ENCODE measurements at places on chromosomes 2 and 18.

DNA sequence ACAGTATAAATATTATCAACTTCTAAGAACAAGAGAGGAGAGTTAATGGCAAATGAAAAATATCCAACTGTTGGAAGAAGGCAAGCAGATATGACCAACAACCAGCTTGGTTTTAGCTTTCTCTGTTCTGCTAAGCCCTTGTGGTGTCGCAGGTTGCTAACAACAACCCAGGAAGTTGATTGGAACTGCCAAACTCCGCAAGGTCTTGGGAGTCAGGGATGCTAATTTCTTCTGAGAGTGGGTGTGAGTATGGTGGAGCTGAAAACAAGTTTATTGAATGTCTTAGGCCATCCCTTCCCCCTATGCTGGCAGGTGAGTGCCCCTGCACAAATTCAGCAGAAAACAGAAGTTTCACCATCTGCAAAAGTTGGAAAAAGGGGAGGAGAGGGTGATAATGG is 17.5 kb downstream of the BZW1 start:
- no peak for DNase-seq

GRCh38 chr2:219408631-219409030 is 9.5 kb upstream of the DES start:
- DNase-seq: no peak

GRCh38 chr2:70705160-70705850 is 62.7 kb downstream of the ADD2 start:
- DNase-seq: no peak

DNA sequence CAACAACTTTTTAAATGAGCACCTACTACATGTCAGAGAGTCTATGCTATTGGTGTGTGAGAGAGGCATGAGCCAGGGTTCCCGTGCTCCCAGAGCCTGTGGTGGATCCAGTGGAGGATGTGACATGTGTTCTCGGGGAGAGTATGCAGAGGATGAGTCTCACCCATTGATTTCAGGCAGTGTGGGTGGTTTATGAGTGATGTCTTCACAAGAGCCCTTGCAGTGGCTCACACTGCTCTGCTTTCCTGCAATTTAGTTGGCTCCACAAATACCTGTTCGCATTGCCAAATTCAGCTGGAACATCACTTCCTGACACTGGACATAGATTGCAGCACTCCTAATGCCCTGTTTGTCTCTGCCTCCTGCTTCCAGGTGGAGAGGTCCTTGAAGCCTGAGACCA is 243.6 kb upstream of the CXCR4 start:
- no peak for DNase-seq

DNA sequence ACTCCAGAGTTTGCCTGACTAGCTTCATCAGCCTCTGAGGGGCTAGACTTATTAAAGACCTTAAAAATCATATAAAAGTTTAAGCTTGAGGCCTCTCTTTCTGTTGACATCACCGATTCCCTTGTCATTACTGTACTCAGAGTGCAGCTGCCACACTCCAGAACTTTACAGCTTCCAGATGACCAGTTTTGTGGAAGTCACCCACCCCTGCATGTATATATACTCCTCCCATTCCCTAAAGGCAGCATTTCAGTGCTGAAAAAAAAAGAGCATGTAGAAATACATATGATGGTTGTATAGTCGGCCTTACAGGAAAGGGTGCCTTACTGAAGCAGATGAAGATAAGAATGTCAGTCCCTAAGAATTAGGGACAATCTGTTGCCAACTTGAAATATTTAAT is 117.3 kb downstream of the FEZ2 start:
- DNase-seq: no peak

DNA sequence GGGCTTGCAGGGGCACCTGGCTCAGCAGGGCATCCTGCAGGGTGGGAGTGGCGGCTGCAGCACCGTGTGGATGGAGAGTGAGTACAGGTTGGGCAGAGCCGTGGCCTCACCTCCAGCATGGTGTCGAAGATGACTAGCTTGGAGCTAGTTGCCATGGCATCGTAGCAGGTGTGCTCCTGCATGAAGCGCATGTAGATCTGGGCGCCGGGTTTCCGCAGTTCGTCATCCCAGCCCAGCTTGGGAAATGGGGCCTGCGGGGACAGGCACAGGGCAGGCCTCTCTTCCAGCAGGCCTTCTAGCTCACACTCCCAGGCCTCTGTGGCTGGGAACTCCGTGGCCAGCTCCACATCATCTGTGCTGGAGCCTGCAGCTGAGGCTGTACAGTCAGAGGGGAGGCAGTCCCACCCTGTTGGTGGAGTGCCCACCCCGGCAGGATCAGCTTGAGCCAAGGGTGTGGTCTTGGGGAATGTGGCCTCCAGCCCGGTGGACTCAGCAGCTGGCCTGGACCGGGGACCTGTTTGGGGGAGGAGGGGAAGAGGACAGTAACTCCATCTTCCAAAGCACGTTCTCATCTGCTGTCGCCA is 1.6 kb downstream of the PRKAG3 start:
- DNase-seq: no peak

GRCh38 chr2:290090-290722 is 2.3 kb upstream of the ALKAL2 start:
- no peak for DNase-seq

DNA sequence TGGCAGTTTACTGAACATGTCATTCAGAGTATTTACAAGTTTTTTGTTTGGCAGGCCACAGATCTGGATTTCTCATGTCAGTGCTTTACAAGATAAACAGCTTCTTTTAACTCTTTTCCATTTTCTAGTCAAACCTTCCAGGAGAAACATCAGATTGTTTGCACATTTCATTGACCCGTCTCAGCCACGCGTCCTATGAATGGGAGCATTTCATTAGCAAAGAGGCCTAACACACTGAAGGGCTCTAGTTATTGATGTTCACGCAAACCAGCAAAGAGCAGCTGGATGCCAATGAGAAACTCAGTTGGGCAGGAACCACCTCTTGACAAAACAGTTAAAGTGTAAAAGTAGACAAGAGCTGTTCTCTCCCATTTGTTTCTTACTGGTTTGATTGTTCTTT is 29.2 kb upstream of the MFF start:
- DNase-seq: no peak

GRCh38 chr18:59801576-59801975 is 98.2 kb upstream of the PMAIP1 start:
- no peak for DNase-seq

- no peak for DNase-seq
These were observed 304.8 kb upstream of the CCDC68 start for GRCh38 chr18:55264108-55264507.

GRCh38 chr2:134455426-134455825 is 201.6 kb downstream of the MGAT5 start:
- no peak for DNase-seq

GRCh38 chr2:205913668-205914067 is 172.3 kb downstream of the INO80D start:
- DNase-seq: no peak

DNA sequence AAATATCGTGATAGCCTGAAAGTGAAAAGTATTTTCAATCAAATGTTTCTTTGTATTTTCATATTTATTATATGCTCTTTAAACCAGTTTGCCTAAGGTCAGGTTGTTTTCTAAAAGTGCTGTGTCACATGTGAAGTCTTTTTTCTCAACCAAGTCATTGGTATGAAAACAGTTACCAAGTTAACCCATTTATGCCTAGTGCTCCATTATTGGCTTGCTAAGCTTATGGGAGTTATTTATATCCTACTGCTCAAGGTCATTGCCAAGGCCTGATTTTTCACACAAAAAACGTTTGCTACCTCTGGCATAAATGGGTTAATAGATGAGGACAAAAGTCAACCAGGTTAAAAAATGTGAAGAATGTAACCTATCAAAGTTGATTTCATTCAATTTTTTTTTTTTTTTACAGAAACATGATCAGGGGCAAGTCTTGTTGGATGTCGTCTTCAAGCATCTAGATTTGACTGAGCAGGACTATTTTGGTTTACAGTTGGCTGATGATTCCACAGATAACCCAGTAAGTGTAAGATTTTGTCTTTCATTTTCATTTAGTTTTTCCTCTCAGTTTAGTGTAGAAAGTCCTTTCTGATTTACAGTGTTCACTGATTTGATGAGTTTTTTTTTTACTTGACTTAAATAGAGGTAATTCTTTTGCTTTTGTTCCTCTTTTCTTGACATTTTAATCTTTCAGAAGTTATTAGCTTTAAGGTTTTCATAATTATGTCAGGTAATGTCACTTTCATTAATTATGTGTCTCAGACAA is 102.6 kb downstream of the PTPN4 start:
- no peak for DNase-seq

- no peak for DNase-seq
These were observed 212.0 kb upstream of the NABP1 start for GRCh38 chr2:191465766-191466420.

- DNase-seq: no peak
These were observed 3.6 kb downstream of the FZD5 start for GRCh38 chr2:207766041-207766551.

GRCh38 chr2:232897598-232898408 is 27.7 kb downstream of the SNORC start:
- no peak for DNase-seq

DNA sequence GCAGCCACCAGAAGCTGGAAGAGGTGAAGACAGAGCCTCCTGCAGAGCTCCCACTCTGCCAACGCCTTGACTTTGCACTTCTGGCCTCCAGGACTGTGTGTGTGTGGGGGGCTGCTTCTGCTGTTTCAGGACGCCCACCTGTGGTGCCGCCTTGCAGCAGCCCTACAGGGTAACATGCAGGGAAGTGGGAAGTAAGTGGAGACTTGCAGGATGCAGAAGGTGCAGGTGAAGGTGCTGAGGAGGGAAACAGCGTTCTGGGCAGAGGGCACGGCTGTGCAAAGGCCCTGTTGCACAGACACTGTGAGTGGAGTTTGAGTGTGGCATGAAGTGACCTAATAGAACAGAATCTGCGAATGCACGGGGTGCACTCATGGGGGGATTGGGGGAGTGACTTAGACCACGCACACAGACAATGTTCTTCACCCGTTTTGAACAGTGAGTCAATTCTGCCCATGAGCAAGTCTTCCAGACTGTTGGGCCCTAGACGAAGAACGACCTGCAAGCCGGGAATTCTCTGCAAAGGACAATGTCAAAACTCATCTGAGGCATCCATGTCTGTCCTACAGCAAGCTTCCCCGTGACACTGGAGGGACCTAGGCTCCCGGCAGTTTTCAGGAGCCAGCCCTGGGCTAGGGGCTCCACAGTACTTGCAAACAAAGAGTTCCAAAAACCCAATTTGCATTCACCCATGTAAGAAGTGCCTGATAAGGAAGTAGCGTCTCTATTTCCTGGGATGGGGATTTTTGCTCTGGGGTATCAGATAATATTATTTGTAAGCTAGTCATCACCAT is 19.0 kb downstream of the MBP start:
- no peak for DNase-seq

DNA sequence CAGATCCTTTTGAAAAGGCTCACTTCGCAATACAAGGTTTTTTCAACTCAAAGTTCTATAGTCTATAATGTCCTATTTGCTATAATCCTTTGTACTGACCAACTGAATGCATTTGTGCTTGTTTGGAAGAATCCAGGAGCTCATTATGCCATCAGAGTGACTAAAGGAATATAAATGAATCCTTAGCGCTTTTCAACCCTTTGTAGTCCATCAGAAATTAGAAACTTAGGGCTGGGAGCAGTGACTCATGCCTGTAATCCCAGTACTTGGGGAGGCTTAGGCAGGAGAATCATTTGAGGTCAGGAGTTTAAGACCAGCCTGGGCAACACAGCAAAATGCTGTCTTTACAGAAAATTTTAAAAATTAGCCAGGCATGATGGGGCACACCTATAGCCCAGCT is 330.2 kb upstream of the CHAC2 start:
- DNase-seq: no peak

GRCh38 chr2:120239488-120240287 is 13.0 kb upstream of the RALB start:
- no peak for DNase-seq

DNA sequence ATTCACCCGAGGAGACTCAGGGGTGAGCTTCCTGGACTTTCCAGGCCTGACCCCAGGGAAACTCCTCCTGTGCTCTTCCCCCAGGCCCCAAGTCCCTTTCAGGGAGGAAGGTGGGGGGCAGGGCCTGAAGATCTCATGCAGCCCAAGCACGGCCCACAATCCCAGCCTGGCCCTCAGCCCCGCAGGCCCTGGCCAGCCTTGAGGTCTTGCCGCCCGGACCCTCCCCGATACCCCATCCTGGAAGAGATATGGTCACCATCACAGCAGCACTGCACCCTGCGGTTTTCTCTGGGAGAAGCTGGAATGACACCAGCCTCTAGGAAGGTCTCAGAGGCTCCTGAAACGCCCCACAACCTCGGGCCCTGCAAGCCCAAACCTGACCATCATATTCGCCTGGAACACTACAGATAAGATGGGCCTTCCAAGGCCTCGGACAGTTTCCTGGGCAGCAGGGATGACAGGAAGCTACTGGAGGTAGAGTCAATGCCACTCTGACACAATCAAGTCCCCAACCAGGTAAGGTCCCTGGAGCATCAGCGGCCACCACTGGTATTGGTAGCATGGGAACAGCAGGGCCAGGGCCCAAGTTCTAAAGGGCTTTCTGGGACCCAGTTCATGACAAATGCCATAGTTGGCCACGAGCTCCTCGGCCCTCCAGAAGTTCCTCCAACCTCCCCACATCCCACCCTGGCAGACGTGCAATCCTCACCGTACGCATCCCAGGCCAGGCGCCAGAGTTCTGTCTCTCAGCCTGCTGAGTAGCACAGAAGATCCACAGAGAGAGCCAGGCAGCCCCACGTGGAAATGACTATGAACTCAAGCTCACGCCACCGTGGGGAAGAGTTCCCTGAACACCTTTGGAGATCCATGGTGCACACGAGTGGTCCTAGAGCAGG is 8.6 kb downstream of the SDC1 start:
- DNase-seq: no peak

GRCh38 chr2:158142165-158142564 is 40.5 kb downstream of the UPP2 start:
- DNase-seq: no peak

- no peak for DNase-seq
These were observed 633.9 kb upstream of the PKDCC start for GRCh38 chr2:41413813-41414485.

DNA sequence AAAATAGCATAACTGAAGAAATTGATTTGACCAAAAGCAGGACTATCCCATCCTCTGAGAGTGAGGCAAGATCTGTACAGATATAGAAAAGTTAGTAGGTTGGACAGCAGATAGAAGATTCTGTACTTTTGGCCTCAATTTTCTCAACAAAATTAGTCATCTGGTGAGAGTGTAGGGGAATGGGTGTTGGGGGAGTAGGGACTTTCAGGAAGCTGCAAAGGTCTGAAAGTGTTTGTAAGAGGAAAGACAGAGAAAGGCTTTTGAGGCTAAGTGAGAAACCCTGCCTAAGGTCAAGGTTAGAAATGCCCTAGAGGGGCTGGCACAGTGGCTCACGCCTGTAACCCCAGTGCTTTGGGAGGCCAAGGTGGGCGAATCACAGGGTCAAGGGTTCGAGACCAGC is 40.3 kb downstream of the DAPL1 start:
- no peak for DNase-seq

DNA sequence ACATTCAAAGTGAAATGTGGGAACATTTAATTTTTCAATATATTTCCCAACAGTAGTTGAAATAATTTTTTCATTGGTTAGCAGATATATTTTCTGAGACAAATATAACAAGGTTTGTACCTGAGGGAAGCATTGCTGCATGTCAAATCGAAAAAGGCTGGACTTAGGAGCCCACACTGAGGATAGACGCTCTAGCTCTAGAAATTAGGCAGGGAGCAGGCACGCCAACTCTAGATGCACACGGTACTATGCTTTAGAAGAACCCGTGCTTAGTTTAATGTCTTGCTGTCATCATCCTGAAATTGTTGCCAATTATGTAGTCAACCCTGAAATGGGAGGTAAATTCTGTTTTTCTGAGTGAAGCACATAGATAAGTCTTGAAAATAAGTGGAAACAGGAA is 731.1 kb upstream of the ZNF804A start:
- no peak for DNase-seq

Data from activated naive CD4-positive, alpha-beta T cell (primary cell).